Activated naive CD4-positive, alpha-beta T cell (primary cell): ENCODE measurements at places on chromosomes 6 and 20.

DNA sequence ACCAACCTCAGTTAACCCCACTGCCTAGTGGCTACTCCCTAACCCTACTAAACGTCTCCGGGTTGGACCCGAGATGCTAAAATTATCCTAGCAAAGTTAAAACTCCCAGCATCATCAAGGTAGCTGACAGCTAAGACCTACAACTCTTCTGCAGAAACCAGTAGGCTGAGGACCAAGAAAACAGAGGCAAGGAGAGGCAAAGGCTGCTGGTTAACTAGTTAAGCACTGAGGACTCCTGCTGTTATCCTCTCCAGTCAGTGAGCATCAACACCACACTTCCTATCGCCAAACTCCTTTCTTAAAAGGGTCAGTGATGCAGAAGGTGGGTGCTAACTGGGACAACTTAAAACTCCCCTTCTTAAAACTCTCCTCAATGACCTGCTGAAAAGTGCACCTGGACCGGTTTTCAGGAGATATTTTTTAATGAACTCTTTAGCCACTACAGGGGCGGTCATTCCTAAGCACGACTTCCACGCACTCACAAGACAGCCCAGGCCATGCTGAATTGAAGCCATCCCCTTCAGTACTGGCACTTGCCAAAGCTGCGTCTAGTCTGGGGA, 1.7 kb downstream of the TRERF1 start:
- no peak for DNase-seq

DNA sequence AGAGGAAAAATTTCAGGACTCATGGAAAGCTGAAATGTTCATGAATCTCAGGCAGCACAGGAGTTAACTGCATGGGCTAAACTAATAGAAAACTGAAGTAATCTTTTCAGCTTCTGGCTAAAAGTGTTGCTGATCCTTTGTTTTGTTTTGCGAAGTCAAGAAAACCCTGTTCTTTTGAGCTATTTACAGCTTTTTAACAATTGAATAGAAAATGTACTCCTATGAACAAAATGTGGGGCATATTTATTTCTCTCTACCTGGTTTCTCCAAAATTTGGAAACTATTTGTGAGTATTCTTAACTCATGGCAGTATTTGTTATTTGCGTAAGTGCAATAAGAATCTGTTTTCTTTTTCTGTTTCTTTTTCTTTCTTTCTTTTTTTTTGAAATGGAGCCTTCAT, 818.8 kb upstream of the CITED2 start:
- no peak for DNase-seq

DNA sequence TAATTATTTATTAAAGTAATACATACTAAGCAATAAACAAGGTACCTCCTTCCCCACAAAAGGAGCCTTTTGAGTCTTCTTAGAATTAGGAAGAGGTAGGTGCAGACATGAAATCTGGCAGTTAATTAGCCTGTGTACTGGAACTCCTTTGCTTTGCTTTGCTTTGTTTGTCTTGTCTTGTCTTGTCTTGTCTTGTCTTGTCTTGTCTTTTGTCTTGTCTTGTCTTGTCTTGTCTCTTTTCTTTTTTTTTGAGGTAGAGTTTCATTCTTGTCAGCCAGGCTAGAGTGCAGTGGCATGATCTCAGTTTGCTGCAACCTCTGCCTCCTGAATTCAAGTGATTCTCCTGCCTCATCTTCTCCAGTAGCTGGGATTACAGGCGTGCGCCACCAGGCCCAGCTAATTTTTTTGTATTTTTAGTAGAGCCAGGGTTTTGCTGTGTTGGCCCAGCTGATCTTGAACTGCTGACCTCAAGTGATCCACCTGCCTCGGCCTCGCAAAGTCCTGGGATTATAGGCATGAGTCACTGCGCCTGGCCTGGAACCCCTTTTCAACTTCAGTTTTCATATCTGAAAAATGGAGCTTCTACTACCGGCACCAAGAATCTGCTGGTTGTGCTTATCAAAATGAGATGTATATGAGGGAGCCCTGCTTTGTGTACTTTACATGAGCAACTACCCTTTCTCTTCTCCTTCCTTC, 301.2 kb downstream of the CDKAL1 start:
- DNase-seq = no peak

- no peak for DNase-seq
Measured at GRCh38 chr6:113651120-113651519, 206.0 kb upstream of the MARCKS start.

DNA sequence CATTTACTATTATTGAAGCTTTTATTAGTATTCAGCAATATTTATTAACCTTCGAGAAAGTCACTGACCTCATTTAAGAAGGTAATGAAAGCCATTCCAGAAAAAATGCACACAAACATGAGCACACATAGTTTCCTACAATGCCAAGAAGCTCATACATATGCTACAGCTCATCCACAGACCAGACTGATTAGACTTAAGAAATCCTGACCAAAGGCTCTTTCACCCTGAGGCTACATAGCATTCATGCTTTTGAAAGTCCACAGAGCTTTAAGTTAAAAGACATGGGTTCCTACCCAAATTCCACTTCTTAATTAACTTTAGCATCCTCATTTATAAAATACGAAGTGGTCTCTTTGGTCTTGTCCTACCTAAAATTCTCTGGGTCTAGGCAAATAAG, 430.4 kb downstream of the TBC1D32 start:
- DNase-seq = no peak

- no peak for DNase-seq
Measured at GRCh38 chr6:73800997-73801396, 105.0 kb downstream of the CD109 start.

- DNase-seq = no peak
Measured at GRCh38 chr20:10990625-10991382, 317.0 kb upstream of the JAG1 start.

- DNase-seq = no peak
Measured at GRCh38 chr6:15434823-15435380, 189.0 kb downstream of the JARID2 start.

GRCh38 chr6:3902871-3903648, 53.9 kb downstream of the FAM50B start:
- DNase-seq = no peak

- no peak for DNase-seq
Measured at GRCh38 chr6:79868098-79868722, 79.1 kb downstream of the ELOVL4 start.

DNA sequence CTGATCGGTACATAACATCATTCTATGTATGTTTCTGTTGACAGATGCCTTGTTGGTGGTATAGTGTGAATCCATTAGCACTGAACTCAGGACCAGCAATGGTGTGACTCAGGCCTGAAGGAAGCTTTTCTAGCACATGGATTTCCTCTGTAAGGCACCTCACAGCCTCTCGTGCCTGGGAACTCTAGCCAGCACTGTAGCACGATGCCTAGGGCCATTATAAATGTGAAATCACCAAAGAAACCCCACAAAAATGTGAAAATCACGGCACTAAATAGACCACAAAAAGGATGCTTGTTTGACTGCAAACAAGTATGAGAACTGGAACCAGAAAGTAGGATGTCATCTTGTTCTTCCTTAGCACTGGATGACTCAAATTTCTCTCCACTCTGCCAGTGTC, 63.7 kb upstream of the NKX2-2 start:
- no peak for DNase-seq

DNA sequence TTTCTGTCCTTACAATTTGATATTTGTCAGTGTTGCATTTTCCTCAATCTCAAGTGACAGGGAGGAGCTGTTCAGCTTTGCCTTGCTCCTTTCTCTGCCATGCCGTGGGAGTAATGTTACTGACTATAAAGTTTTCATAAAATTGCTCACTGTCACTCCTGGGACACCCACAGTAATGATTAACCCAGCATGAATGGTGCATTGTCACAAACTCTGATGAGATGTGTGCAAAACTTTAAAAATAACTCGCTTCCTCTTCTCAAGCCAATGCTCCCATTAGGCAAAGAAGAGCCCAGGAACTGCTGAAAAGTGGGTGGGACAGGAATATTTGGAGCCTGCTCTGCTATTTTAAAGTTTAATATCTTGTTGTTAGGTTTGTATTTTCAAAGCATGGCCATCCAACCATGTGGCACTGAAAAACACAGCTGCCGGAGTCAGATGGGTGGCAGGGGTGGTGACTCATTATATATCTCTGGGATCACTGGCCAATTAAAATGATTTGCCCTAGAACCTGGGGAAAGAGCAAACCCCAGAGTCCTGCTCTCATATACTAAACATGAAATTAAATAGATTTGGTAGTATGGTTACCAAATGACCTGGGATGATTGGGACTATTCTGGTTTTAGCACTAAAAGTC, 260.1 kb downstream of the BTBD3 start:
- DNase-seq = no peak

- DNase-seq = no peak
Measured at GRCh38 chr6:101883505-101883904, 490.0 kb downstream of the GRIK2 start.

DNA sequence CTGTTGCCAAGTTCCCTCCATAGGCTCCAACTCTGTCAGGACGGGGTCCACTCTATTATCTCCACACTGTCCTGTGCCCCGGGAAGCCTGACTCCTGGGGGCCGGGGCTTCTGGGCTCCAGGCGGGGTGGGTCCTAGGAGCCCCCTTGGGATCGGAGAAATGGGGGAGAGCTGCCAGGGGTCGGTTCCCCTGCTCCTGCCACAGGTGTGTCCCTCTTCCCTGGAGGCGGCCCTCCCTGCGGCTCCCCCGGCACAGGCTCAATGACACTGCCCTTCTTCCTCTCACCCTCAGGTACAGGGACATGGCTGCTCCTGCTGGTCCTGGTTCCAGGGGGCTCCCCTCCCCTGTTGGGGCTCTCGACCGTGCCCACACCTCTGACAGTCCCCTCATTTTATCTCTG, 110.0 kb downstream of the DHX35 start:
- DNase-seq = no peak

DNA sequence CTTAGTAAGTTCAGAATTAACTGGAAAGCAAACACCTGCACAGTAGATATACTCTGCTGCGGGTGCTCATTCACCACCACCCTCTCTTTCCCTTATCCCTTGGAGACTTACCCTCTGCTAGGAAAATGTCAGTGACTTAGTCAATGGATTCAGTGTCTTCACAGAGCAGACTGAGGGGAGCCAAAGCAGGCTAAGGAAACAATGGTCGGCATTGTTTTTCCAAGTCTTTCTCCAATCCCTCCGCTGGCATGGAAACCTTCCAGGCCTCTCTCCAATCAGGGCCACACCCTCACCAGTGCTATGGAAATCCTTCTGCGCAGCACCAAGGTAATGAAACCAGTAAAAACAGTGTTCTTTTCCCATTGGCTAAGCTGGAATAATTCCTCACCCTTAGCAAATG, 531.2 kb downstream of the TFAP2B start:
- DNase-seq = no peak

GRCh38 chr20:47659904-47660601, 125.2 kb downstream of the SULF2 start:
- DNase-seq = no peak

- DNase-seq = no peak
Measured at GRCh38 chr6:137892271-137892708, 25.2 kb downstream of the TNFAIP3 start.

GRCh38 chr6:129893640-129894039, 32.5 kb upstream of the TMEM244 start:
- DNase-seq = no peak

- peak; percentile 90 for DNase-seq
Measured at GRCh38 chr6:27902335-27903314, 9.6 kb downstream of the OR2B2 start.

GRCh38 chr6:91433660-91434534, 847.0 kb upstream of the MAP3K7 start:
- DNase-seq = no peak

- DNase-seq = no peak
Measured at GRCh38 chr6:73182021-73182607, 43.2 kb downstream of the KHDC1L start.

DNA sequence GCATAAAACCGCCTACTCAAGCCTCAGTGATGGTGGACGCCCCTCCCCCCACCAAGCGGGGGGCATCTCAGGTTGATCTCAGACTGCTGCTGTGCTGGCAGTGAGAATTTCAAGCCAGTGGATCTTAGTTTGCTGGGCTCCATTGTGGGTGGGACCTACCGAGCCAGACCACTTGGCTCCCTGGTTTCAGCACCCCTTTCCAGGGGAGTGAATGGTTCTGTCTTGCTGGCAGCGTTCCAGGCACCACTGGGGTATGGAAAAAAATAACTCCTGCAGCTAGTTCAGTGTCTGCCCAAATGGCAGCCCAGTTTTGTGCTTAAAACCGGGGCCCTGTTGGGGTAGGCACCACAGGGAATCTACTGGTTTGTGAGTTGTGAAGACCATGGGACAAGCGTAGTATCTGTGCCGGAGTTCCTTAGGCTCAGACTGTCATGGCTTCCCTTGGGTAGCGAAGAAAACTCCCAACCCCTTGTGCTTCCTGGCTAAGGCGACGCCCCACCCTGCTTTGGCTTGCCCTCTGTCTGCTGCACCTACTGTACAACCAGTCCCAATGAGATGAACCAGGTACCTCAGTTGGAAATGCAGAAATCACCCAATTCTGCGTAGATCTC, 1334.5 kb upstream of the ADGRB3 start:
- no peak for DNase-seq

- DNase-seq = no peak
Measured at GRCh38 chr6:83218646-83219045, 25.5 kb downstream of the RWDD2A start.

- DNase-seq = no peak
Measured at GRCh38 chr20:60695226-60696000, 556.6 kb upstream of the CDH4 start.

- DNase-seq = no peak
Measured at GRCh38 chr6:34465531-34466241, at the start of gene PACSIN1. TSS of gene PACSIN1 (plus strand) at chr6:34466076. CDS start at chr6:34526306, 60,230 bp downstream.

DNA sequence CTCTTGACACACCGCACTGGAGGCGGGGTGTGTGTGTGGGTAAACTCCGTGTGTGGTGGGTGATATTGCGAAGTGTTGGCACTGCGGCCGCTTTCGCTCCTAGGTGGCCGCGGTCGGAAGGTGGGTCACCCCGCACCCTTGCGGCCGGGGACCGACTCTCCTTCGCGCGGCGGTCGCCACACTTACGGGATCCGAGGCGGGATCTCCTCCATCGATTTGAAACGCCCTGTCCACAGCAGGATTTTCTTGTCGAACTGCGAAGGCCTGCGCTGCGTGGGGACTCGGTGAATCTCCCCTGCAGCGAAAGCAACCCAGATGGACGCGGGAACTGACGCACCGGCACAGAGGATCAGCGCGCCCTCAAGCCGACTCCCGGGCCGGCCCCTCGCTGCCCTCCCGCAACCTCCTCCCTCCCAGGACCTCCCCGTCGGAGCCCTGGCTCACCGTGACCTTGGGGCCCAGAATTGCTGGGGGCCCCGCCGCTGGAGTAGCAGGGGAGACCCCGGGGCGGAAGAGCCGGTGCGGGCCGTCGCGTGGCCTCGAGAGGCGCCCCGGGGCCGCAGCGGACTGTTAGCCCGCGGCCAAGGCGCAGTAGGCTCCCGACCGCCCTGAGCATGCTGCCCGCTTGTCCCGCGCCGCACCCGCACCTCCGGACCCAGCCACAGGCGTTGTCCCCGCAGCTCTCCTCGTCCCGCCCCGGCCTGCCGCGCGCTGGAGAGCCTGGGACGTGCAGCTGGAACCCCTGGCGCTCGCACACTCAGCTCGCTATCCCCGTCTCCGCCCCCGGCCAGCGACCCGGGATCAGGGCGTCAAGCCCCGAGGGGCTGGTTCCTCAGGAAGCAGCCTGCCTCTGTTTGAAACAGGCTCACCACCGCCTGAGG, at the start of gene FAM162B:
Gene FAM162B (minus strand): TSS at position 759 of the 881 bp plus-strand sequence. CDS start 143 bp downstream, at position 616.
- DNase-seq = no peak

GRCh38 chr20:4555188-4555890, 166.4 kb upstream of the PRND start:
- DNase-seq = no peak
